Karpas-422 (cell line): ENCODE measurements at places on chromosomes 6 and 20. TPM values are rescaled to one million over a fixed set of nuclear protein-coding genes. Genes with fewer than 3 reads are reported as not detected.

DNA sequence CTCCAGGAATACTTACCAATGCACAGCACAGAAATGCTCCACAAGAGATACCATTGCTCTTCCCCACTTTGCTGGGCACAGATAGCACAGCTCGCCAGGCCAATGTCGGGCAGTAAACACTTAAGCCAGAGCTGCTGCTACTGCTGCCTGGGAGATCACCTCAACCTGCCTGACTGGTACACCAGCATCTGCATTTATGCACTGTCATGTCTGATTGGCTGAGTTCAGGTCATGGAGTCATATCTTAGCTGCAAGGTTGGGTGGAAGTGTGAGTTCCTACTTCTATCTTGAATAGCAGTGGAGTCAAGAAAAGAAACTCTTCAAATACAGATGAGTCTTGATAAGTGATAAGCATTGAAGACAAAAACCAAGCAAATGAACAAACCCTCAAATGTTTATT is 10.9 kb upstream of the ADGRF4 start:
- DNase-seq = no peak
- H3K27me3 ChIP-seq = no peaks in the 10 kb centered on the region
- H3K4me1 ChIP-seq = no peaks in the 10 kb centered on the region
- H3K4me3 ChIP-seq = no peak overlapping the region

DNA sequence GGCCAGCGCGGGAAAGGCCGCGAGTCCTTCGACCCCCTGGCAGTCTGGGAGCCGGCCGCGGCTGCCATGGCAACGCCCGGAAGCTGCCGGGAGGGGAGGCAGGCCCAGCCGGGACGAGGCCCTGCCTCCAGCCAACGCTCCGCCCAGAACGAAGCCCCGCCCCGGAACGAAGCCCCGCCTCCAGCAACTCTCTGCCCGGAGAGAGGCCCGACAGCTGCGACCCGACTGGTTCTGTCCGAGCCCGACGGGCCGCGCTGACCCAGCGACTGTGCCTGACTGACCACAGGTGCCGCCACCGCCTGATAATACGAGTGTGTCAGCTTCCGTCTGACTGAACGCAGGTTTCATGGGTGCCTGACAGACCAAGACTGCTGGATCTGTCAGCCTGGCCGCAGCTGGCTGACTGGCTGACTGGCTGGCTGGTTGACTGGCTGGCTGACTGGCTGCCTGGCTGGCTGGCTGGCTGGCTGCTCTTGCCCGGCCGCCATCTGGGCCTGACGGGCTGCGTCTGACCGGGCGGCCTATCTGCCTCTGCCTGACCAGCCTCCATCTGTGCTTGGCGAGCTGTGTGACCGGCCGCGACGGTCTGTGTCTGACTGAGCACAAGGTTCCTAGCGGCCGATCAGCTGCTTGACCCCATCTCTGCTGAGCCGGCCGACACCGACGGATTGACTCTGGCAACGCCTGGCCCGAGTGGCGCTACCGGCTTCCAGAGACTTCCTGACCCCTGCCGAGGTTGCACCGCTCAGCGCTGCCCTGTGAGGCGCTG is 89.7 kb upstream of the EPB41L1 start:
- no peak overlapping the region for H3K27ac ChIP-seq
- H3K4me3 ChIP-seq = peak overlapping the region; percentile 67

DNA sequence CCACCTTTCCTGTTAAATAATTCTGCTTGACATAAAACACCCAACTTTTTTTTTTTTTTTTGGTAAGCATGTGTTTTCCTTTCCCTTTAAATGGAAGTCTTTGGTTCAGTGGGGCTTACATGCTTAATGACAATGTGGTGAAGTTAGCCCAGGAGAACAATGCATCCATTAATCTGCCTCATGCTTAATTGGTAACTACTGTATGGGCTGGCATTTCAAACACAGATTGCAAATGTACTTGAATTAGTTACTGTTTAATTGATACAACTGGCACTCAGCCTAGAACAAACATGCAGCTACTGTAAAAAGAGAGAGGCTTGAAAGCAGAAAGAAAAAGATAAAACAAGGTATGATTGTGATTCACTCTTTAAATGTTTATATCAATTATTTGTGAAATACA is 483.6 kb upstream of the NOX3 start:
- no peaks in the 10 kb centered on the region for H3K36me3 ChIP-seq
- no peak overlapping the region for H3K27ac ChIP-seq
- no peaks in the 10 kb centered on the region for H3K4me1 ChIP-seq
- H3K27me3 ChIP-seq = no peaks in the 10 kb centered on the region

LHFPL5 gene
- total RNA-seq = 1.9 TPM in 1 of 2 replicates, not detected in the other

DNA sequence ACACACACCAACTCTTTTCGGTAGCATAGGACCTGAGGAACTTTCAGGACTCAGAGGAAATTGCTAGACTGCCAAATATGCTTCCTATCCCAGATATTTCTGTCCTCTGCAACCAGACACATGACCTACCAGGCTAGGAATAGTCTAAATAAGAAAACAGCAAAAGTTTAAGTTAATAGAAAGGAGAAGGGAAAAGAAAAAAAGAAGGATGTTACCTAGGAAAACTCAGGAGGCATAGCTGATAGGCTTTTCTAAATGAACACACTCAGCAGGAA is 74.6 kb downstream of the MAP3K5 start:
- 0 out of 2 replicates have a peak, but pooled peaks cover 3% of the 10 kb centered on the region for H3K27me3 ChIP-seq
- DNase-seq = no peak
- H3K36me3 ChIP-seq = no peaks in the 10 kb centered on the region
- H3K27ac ChIP-seq = no peak overlapping the region
- H3K4me3 ChIP-seq = no peak overlapping the region
- H3K4me1 ChIP-seq = peaks cover 8% of the 10 kb centered on the region

PCED1A gene
- 19.0 and 20.3 TPM in 2 replicates for total RNA-seq

DNA sequence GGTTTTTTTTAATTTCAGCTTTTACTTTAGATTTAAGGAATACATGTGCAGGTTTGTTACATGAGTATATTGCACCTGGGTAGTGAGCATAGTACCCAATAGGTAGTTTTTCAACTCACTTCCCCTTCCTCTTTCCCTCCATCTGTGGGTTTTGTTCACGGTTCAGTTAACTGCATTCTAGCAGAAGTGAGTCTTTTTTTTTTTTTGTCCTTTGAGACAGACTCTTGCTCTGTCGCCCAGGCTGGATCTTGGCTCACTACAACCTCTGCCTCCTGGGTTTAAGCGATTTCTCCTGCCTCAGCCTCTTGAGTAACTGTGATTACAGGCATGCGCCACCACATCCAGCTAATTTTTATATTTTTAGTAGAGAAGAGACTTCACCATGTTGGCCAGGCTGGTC is 8.7 kb downstream of the UBR2 start:
- peaks cover 46% of the 10 kb centered on the region for H3K36me3 ChIP-seq
- peak; percentile 96 for DNase-seq
- H3K27ac ChIP-seq = peak overlapping the region; percentile 97
- H3K4me3 ChIP-seq = peak overlapping the region; percentile 59
- H3K27me3 ChIP-seq = no peaks in the 10 kb centered on the region

DNA sequence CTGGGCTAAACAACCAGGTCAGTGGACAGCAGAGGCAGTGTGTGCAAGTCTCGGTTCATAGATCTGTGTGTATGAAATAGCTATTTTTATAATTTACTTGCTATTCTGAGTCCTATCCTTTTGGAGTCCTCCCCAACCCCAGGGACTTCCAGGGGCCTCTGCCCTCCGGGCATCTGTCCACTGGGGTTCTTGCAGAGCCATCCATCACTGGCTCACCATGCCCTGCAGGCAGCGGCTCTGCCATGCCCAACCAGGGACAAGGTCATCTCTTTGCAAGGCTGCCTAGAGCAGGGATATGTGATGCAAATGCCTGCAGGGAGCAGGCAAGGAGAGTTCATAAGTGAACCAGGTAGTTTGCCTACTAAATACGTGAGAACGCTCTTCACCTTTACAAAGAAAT is 10.5 kb upstream of the BEND3 start:
- H3K27ac ChIP-seq = no peak overlapping the region
- no peak for DNase-seq
- peaks cover 24% of the 10 kb centered on the region for H3K4me1 ChIP-seq
- no peaks in the 10 kb centered on the region; the same call in 1 of the 2 replicates for H3K27me3 ChIP-seq
- H3K4me3 ChIP-seq = no peak overlapping the region

GRCh38 chr6:113147544-113147943 is 709.6 kb upstream of the MARCKS start:
- no peaks in the 10 kb centered on the region for H3K36me3 ChIP-seq
- no peaks in the 10 kb centered on the region for H3K4me1 ChIP-seq

SFT2D1 gene
- total RNA-seq = 71.6 and 119 TPM in 2 replicates

DNA sequence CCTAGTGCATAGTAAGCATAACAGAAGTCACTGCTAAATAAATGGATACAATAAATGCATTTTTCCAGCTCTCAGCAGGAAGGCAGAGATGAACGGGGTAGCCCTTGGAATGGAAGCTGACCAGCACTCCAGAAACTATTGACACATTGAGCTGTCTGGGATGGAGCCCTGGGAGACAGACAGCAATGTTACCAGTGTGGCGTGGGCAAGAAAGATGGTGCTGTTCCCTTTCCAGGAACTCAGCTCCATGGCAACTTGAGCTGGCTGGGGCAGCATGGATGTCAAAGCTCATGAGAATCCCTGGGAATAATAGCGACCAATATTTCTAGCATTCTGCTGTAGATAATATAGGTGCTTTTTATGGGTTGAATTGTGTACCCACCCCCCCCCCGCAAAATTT is 104.3 kb upstream of the PTPRT start:
- no peak for DNase-seq
- H3K4me1 ChIP-seq = peaks cover 3% of the 10 kb centered on the region; the same call in 1 of the 2 replicates
- no peaks in the 10 kb centered on the region for H3K27me3 ChIP-seq
- H3K4me3 ChIP-seq = no peak overlapping the region

ALDH8A1 gene
- total RNA-seq = 0.47 TPM in 1 of 2 replicates, not detected in the other

- H3K27ac ChIP-seq = no peak overlapping the region
- no peak for DNase-seq
- H3K4me3 ChIP-seq = no peak overlapping the region
- no peaks in the 10 kb centered on the region for H3K36me3 ChIP-seq
Measured at GRCh38 chr6:138162111-138162954, 594 bp downstream of the ARFGEF3 start.

DNA sequence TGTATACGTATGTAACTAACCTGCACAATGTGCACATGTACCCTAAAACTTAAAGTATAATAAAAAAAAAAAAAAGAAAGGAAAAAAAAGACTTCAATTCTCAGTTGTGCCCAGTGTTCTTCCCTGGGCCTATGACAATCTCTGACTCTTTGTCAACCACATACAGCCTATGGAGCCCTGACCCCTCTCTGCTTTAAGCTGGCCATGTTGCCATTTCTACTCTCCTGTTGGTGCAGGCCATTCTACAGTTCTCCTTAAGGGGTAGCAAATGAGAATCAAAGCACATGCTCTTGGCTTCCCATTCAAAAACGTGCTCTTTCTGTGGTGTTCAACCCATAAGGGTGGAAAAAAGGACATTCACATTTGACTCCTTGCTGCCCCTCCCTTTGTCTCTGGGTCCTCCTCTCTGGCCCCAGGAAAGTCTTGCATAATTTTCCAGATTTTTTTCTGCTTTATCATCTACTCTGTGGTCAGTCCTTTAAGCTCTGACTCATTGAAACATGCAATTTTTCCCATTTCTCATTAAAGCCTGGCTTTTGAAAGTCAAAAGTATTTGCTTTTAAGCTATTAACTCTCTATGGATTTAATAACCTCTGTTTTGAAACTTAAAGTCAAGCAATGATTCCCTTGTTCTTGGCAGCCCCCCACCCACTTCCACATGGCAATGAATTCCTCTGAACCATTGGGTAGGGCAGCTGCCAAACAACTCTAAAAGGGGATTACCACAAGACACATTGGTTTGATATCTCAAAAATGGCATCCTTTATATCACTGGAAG is 208.6 kb upstream of the MCHR2 start:
- DNase-seq = no peak
- no peaks in the 10 kb centered on the region for H3K27me3 ChIP-seq
- H3K36me3 ChIP-seq = no peaks in the 10 kb centered on the region
- no peak overlapping the region for H3K27ac ChIP-seq
- H3K4me3 ChIP-seq = no peak overlapping the region
- no peaks in the 10 kb centered on the region for H3K4me1 ChIP-seq

HTR1B gene
- total RNA-seq = not detected in 2 replicates

GRCh38 chr20:57200882-57201695 is 65.4 kb downstream of the BMP7 start:
- H3K36me3 ChIP-seq = no peaks in the 10 kb centered on the region
- no peak for DNase-seq
- H3K4me1 ChIP-seq = peaks cover 3% of the 10 kb centered on the region; the same call in 1 of the 2 replicates
- no peak overlapping the region for H3K27ac ChIP-seq

LY6G6C gene
- total RNA-seq = not detected in 2 replicates

ZBTB12 gene
- total RNA-seq = 13.3 and 26.3 TPM in 2 replicates

GRCh38 chr6:21228411-21228810 is 365.1 kb upstream of the SOX4 start:
- H3K27me3 ChIP-seq = no peaks in the 10 kb centered on the region
- no peak overlapping the region for H3K4me3 ChIP-seq
- no peak overlapping the region for H3K27ac ChIP-seq
- H3K4me1 ChIP-seq = peaks cover 12% of the 10 kb centered on the region
- DNase-seq = no peak
- no peaks in the 10 kb centered on the region for H3K36me3 ChIP-seq

GRCh38 chr20:42963796-42964195 is 225.9 kb downstream of the PTPRT start:
- H3K36me3 ChIP-seq = no peaks in the 10 kb centered on the region
- peak overlapping the region; percentile 99 for H3K27ac ChIP-seq
- DNase-seq = no peak

DNA sequence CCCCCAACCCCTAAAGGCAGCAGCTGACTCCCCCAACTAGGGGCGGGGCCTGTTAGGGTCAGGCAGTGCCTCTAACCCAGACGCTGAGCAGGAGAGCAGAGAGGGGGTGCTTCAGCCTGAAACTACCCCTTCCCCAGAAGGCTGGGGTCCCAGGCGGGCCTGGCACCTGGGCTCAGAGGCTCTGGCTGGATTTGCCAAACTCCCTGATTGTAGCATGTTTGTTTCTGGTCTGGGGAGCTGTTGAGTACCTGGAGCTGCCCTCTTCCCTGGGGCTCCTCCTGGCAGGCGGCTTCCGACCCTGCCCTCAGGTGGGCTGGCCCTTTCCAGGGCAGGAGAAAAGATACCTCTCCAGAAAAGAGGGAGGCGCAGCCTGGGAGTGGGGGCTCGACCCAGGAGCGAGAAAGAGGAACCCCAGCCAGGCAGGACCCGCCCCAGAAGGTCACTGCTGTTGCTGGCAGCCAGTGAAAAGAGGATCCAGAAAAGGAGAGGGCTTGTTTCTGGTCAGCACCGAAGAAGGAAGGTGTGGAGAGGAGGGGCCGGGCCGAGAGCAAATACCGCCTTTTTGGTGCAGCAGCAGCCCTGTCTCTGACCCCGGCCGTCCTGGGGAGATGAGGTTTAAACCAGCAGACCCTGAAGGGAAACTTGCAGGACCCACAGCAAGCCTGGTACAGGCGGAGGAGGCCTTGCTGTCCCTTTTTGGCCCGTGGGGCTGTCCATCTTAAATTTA is 810 bp upstream of the ABHD16B start:
- no peak overlapping the region for H3K27ac ChIP-seq
- no peaks in the 10 kb centered on the region for H3K27me3 ChIP-seq
- no peak for DNase-seq
- no peak overlapping the region for H3K4me3 ChIP-seq
- H3K4me1 ChIP-seq = peaks cover 7% of the 10 kb centered on the region
- no peaks in the 10 kb centered on the region for H3K36me3 ChIP-seq
